ENCODE measurements at places on chromosomes 11 and 22.

- DNase-seq = no peak
Observed at GRCh38 chr11:17432002-17432401, 43.5 kb upstream of the KCNJ11 start.

- no peak for DNase-seq
Observed at GRCh38 chr22:46065691-46066454, 84.5 kb upstream of the PPARA start.

- DNase-seq = no peak
Observed at GRCh38 chr11:104043142-104043541, 6.7 kb downstream of the DDI1 start.

DNA sequence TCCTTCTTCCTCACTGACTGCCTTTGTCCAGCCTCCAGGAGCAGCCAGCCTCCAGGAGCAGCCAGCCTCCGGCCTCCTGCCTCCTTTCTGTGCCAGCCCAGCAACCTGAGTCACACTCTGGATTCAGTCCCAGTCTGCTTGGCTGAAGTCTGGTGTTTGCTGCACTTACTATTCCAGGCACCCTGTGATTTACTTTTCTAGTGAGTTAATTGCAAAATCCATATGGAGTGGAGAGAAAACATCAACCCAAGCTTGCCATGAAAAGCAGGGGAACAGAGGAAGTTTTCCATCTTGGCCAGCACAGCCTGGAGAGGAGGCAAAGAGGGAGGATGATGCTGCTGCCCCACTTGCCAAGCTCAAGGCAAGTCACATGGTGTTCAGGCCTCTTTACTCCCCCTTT, 400.5 kb downstream of the TENM4 start:
- no peak for DNase-seq

DNA sequence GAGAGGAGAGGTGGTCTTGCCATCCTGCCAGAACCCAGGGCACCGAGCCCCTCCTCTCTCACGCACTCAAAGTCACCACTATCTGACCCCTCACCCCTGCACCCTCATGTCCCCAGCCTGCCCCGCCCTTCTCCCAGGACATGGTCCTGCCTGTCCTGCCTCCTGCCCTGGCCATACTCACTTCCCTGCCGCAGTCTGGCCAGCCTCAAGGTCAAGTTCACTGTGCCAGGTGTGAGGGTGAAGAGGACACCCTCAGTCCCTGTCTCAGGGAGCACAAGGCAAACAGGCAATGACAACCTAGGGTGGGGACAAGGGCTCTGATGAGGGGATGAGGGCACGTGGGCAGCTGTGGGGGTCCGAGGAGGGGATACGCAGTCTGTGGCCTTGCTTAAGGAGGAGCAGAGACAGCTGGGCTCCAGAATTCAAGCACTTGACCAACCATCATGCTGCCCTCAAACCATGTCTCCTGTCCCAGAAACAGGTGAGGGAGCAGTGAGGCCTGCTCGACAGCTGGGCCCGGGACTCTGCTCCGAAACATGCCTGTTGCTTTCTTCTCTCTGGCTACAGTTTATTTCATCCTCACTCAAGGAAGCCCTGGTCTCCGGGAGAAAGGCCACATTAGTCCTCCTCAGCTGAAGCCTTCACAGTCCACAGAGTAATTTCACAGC, 36.6 kb downstream of the PDGFB start:
- DNase-seq = no peak

DNA sequence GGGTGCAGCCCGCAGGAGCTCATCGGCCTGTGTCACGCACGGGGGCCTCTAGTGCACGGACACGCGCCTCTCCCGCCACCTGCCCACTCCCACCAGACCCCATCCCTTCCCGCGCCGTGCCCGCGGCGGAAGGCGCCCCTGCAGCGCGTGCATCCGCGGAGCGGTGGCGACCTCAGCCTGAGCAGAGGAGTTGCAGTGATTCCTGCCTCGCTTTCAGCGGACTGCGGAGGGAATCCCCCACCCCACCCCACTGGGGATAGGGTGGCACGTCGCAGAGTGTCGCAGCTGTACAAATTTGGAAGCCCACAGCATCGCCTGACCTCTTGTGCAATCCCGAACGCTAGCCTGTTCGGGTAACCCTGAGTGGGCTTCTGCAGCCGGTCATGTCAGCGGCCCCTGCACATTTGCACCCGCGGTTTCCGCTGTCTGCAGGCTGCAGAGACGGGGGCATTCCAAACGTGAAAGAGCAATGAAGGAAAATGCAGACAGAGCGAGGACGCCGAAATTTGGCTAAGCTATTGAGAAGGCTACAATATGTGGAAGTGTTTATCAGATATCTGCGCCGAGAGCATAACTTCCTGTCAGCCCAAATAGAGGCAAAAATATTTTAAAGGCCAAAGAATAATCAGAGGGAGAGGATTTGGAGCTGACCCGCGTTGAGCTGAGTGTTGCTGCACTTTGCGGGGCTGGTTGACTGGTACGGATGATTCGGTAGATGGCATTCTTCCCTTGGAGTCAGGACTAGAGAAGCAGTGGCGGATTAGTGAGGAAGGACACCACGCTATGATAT, 617 bp upstream of the ARHGAP20 start:
- no peak for DNase-seq

GRCh38 chr11:119711476-119711875, 17.5 kb downstream of the NECTIN1 start:
- DNase-seq = no peak

DNA sequence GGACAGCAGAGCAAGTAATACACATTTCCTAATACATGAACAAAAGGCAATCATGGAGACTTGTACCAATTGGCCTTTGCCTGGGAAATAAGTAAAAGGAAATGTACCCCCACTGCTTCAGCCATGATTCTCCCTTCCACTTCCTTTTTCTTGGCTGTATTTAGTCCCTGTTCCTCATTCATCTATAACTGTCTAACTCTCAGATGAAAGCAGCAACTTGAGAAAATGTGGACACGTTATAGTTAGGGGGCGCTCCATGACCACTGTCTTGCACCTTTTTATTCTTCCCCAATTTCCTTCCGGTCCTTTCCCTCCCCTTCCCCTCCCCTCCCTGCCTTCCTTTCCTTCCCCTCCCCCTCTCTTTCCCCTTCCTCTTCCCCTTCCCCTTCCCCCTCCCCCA, 61.3 kb upstream of the BARX2 start:
- DNase-seq = no peak
